ENCODE measurements at places on chromosomes 11 and 22. TPM values are rescaled to one million over a fixed set of nuclear protein-coding genes. Genes with fewer than 3 reads are reported as not detected.

- no peaks in the 10 kb centered on the region for H3K27me3 ChIP-seq
- no peak for DNase-seq
- no peak overlapping the region for H3K4me3 ChIP-seq
- H3K4me1 ChIP-seq: no peaks in the 10 kb centered on the region
- H3K27ac ChIP-seq: no peak overlapping the region
- H3K36me3 ChIP-seq: peaks cover 35% of the 10 kb centered on the region
Measured at GRCh38 chr11:65880844-65881421, 1.3 kb downstream of the CTSW start.

- H3K27ac ChIP-seq: peak overlapping the region; percentile 29
- peaks cover 34% of the 10 kb centered on the region for H3K4me1 ChIP-seq
- no peaks in the 10 kb centered on the region for H3K36me3 ChIP-seq
- H3K4me3 ChIP-seq: no peak overlapping the region
Measured at GRCh38 chr11:34243600-34244464, 114.0 kb downstream of the ABTB2 start.

GRCh38 chr22:40238425-40239344, 61.0 kb downstream of the TNRC6B start:
- H3K36me3 ChIP-seq: peaks cover 10% of the 10 kb centered on the region
- H3K4me1 ChIP-seq: no peaks in the 10 kb centered on the region
- no peaks in the 10 kb centered on the region for H3K27me3 ChIP-seq

The ART1 gene
- not detected for total RNA-seq

DNA sequence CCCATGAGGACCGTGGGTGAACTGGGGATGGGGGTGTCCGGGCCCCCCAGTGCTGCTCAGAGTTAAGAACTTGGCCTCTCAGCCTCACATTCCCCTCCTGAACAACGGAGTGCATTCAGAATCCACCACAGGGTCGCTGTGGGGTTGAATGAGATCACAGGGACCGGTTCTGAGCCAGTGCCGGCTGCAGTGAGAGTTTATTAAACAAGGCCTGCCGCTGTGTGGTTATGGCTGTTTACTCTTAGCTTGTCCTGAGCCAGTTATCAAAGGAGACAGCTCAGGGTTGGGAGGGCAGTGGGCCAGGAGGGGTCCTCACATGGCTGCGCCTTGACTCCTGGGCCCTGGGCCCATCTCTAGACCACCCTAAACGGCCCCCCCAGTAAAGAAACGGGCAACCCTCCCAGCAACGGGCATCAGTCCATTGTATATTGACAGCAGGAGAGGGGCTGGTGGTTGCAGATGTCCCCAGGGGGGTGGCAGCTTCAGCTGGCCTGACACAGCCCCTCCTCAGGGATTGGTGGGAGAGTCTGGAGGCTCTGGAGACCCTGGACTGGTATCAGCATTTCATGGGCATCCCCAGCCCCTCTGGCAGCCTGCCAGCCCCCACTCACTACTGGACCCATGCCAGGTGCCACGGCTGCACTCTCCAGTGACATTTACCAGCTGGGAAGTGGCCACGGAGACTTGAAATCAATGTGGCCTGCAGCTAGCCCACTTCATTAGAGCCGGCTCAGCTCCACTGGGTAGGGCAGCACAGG, 15.1 kb upstream of the CABP7 start:
- H3K4me1 ChIP-seq: peaks cover 24% of the 10 kb centered on the region
- H3K4me3 ChIP-seq: no peak overlapping the region
- peak overlapping the region; percentile 70 for H3K27ac ChIP-seq
- peaks cover 9% of the 10 kb centered on the region for H3K27me3 ChIP-seq
- DNase-seq: no peak

- H3K27me3 ChIP-seq: no peaks in the 10 kb centered on the region
- no peak for DNase-seq
- H3K27ac ChIP-seq: no peak overlapping the region
- peaks cover 4% of the 10 kb centered on the region for H3K4me1 ChIP-seq
Measured at GRCh38 chr11:27401280-27401832, 38.3 kb upstream of the CCDC34 start.

GRCh38 chr11:124917115-124917637, 1.9 kb upstream of the HEPN1 start:
- H3K4me3 ChIP-seq: no peak overlapping the region
- DNase-seq: no peak
- H3K4me1 ChIP-seq: no peaks in the 10 kb centered on the region
- no peak overlapping the region for H3K27ac ChIP-seq
- peaks cover 29% of the 10 kb centered on the region for H3K27me3 ChIP-seq

DNA sequence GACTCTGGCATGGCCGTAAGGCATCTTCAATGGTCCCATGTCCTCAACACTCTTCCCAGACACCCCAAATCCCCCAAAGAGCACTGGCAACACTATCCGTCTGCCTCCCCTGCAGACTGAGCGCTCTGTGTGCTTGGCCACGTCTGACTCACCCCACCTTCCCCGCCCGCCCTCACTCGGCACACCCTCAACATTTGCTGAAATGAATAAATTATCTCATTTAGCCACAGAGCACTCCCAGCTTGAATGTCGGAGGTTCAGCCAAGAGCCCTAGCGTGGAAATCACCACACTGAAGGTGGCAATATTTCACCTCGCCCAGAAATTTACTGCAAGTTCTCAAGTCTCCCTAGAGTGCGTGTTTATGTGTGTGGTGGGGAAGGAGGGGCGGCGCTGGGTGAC, 46.6 kb upstream of the TCF20 start:
- peaks cover 7% of the 10 kb centered on the region for H3K4me1 ChIP-seq
- no peak for DNase-seq
- H3K27me3 ChIP-seq: no peaks in the 10 kb centered on the region
- H3K4me3 ChIP-seq: no peak overlapping the region

The NCAM1 gene
- 2.9 TPM for total RNA-seq

GRCh38 chr11:17915500-17916143, 97.2 kb downstream of the SERGEF start:
- H3K4me3 ChIP-seq: no peak overlapping the region
- H3K36me3 ChIP-seq: peaks cover 4% of the 10 kb centered on the region
- H3K4me1 ChIP-seq: no peaks in the 10 kb centered on the region
- no peaks in the 10 kb centered on the region for H3K27me3 ChIP-seq
- H3K27ac ChIP-seq: no peak overlapping the region

GRCh38 chr11:115188188-115188897, 315.9 kb downstream of the CADM1 start:
- H3K4me3 ChIP-seq: no peak overlapping the region
- H3K4me1 ChIP-seq: peaks cover 7% of the 10 kb centered on the region
- H3K36me3 ChIP-seq: no peaks in the 10 kb centered on the region
- no peak overlapping the region for H3K27ac ChIP-seq

DNA sequence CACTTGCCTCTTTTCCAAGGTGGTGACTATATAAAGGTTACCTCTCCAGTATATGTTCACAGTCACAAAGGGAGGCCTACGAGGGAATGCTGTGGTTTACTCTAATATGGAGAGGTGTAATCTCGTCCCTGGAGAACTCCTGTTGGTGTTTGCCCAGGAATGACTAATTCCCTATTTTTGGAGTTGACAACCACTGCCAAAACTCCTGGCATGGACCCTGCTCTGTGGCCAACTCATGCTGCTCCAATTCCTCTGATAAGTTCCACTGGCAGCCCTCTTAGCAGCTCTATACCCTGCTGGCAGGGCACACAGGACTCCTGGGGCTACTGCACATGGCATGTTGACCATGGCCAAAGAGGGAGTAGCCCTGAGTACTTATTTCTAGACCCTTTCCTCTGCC, 418.7 kb upstream of the ANO5 start:
- H3K27ac ChIP-seq: no peak overlapping the region
- peaks cover under 1% of the 10 kb centered on the region for H3K4me1 ChIP-seq
- H3K27me3 ChIP-seq: no peaks in the 10 kb centered on the region
- no peaks in the 10 kb centered on the region for H3K36me3 ChIP-seq

- H3K27ac ChIP-seq: no peak overlapping the region
- no peaks in the 10 kb centered on the region for H3K27me3 ChIP-seq
- no peaks in the 10 kb centered on the region for H3K4me1 ChIP-seq
- no peaks in the 10 kb centered on the region for H3K36me3 ChIP-seq
- no peak overlapping the region for H3K4me3 ChIP-seq
Measured at GRCh38 chr22:45229181-45229580, 11.5 kb downstream of the KIAA0930 start.

The POTEH gene
- not detected for total RNA-seq
